ENCODE measurements at places on chromosomes 16 and 17. TPM values are rescaled to one million over a fixed set of nuclear protein-coding genes. Genes with fewer than 3 reads are reported as not detected.

LRRC75A gene
- 3.8 TPM for total RNA-seq

DNA sequence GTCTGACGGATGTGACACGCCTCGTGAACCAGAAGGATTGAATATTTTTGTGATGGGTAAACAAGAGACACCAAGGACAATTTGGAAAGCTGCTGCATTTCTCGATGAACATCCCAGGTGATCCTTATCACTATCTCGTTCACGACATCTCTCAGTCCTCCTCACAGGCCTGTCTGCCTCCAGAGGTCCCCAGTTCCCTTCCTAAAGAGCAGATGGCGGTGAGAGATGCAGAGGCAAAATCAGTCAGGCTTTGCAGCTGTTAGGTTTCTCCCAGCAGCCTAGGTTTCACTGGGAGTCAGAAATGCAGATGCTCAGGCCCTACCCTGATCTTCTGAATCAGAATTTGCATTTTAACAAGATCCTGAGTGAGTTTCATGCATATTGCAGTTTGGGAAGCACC is 23.6 kb downstream of the SCPEP1 start:
- no peak overlapping the region for H3K27ac ChIP-seq
- DNase-seq = no peak
- no peak overlapping the region for H3K4me3 ChIP-seq

TIGD7 gene
- total RNA-seq = 4.9 TPM

GRCh38 chr17:56909742-56910508 is 3.9 kb downstream of the TRIM25 start:
- peak overlapping the region; percentile 41 for H3K27ac ChIP-seq
- no peak for DNase-seq
- H3K27me3 ChIP-seq = no peaks in the 10 kb centered on the region
- no peaks in the 10 kb centered on the region for H3K36me3 ChIP-seq
- peaks cover 36% of the 10 kb centered on the region for H3K4me1 ChIP-seq
- no peak overlapping the region for H3K4me3 ChIP-seq

ANKRD40 gene
- total RNA-seq = 34.2 TPM

- no peak overlapping the region for H3K4me3 ChIP-seq
- no peak overlapping the region for H3K27ac ChIP-seq
- no peak for DNase-seq
- H3K36me3 ChIP-seq = peaks cover 79% of the 10 kb centered on the region
- no peaks in the 10 kb centered on the region for H3K4me1 ChIP-seq
These were observed 24.8 kb downstream of the GINS2 start for GRCh38 chr16:85663891-85664321.

DNA sequence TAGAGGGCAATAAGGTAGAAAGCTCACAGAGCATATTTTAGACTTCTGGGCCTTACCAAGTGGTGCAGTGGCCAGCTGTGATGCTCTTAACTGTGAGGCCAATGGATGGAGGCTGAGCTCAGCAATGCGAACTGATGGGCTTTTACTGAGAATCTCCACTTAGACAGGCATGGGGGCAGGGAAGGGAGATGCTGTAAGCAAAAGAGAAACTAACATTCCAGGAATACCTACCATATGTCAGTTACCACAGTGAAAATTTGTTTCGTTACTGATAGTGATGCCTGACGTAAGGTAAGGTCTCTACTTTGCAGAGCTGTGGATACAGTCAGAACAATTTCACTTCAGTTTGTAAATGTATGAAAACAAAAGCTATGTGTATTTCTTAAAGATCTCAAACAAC is 250.6 kb upstream of the ZFHX3 start:
- H3K4me3 ChIP-seq = no peak overlapping the region
- H3K4me1 ChIP-seq = no peaks in the 10 kb centered on the region
- no peaks in the 10 kb centered on the region for H3K27me3 ChIP-seq
- no peak for DNase-seq
- no peak overlapping the region for H3K27ac ChIP-seq

GRCh38 chr17:44961921-44962350 is 6.2 kb downstream of the C1QL1 start:
- H3K4me3 ChIP-seq = no peak overlapping the region
- no peak for DNase-seq
- peaks cover 17% of the 10 kb centered on the region for H3K27me3 ChIP-seq
- no peak overlapping the region for H3K27ac ChIP-seq
- no peaks in the 10 kb centered on the region for H3K36me3 ChIP-seq

DNA sequence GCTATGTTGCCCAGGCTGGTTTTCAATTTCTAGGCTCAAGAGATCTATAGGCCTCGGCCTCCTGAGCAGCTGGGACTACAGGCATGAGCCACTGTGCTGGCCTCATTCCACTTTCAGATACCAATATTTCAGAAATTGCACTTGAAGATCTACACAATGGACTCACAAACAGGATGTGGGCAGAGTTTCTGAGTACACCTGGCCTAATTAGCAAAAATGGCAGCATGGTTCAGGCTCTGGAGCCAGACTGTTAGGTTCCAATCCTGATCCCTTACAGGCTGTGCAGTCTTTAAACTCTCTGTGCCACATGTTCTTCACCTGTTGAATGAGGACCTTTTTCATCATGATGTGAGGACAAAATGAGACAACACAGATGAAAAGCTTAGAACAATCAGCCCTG is 32.2 kb downstream of the RNF157 start:
- peaks cover 27% of the 10 kb centered on the region for H3K4me1 ChIP-seq
- H3K27me3 ChIP-seq = no peaks in the 10 kb centered on the region

SLC26A11 gene
- 63.0 TPM for total RNA-seq

METTL9 gene
- 128 TPM for total RNA-seq

DNA sequence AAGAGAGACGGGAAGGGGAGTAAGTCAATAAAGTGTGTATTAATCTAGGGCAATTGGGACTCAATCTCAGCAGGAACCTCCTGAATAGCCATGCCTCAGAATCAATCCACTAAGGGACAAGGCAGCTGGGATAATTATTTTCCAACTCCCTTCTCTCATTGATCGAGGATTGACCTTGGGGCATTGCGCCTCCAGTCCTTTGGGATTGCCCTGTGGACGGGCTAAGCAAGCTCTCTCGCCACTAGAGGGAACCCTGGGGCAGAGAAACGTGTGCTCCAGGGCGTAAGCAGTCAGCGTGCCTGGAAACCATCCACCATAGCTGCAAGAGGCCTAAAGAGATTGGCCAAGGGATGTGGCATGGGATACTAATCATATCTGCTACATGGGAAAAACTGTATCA is 53.9 kb upstream of the ERCC4 start:
- H3K4me3 ChIP-seq = no peak overlapping the region
- no peaks in the 10 kb centered on the region for H3K36me3 ChIP-seq
- no peaks in the 10 kb centered on the region for H3K4me1 ChIP-seq
- peak; percentile 7 for DNase-seq
- no peaks in the 10 kb centered on the region for H3K27me3 ChIP-seq

DNA sequence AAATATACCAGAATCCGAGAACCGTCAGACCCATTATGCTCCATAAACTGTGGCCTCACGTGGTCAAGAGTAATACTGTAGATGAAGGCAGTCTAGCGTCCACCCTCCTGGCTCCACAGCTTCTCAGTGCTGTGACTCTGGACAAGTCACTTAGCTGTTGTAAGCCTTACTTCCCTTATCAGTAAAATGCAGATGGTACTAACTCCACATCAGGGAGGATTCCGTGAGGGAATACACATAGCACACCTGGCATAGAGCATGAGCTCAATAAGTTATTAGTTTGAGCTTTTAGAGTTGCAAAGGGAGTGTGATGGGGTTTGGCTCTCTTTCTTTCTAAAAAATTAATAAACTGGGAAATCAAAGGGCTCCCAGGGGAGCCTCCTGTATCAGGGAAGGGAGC is 49.9 kb downstream of the CDYL2 start:
- H3K36me3 ChIP-seq = no peaks in the 10 kb centered on the region
- no peaks in the 10 kb centered on the region for H3K4me1 ChIP-seq
- H3K27ac ChIP-seq = no peak overlapping the region
- DNase-seq = no peak
- no peak overlapping the region for H3K4me3 ChIP-seq

SHBG gene
- total RNA-seq = not detected

GRCh38 chr16:4183237-4184037 is 58.4 kb downstream of the SRL start:
- peak; percentile 65 for DNase-seq
- peak overlapping the region; percentile 65 for H3K4me3 ChIP-seq
- no peaks in the 10 kb centered on the region for H3K27me3 ChIP-seq
- peak overlapping the region; percentile 62 for H3K27ac ChIP-seq
- H3K36me3 ChIP-seq = no peaks in the 10 kb centered on the region

C16orf92 gene
- total RNA-seq = not detected

KRT33B gene
- total RNA-seq = not detected

DNA sequence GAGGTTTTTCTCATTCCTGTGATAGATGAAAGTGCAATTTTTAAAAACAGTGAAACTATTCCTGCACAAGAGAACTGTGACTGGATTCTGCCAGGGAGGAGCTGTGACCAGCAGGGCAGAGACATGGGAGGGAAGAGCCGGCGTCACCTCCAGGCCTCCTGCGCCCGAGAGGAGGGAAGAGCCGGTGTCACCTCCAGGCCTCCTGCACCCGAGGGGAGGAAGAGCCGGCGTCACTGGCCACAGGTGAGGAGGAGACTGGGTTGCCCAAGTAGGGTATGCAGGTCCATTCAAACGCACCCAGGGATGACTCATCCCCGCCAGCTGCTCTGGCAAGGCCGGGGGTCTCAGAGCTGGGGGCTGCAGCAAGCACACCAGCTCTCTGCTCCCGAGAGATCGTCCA is 56.7 kb downstream of the METRNL start:
- no peak for DNase-seq
- no peak overlapping the region for H3K4me3 ChIP-seq
- H3K27me3 ChIP-seq = no peaks in the 10 kb centered on the region
- no peaks in the 10 kb centered on the region for H3K36me3 ChIP-seq
- no peak overlapping the region for H3K27ac ChIP-seq

DNA sequence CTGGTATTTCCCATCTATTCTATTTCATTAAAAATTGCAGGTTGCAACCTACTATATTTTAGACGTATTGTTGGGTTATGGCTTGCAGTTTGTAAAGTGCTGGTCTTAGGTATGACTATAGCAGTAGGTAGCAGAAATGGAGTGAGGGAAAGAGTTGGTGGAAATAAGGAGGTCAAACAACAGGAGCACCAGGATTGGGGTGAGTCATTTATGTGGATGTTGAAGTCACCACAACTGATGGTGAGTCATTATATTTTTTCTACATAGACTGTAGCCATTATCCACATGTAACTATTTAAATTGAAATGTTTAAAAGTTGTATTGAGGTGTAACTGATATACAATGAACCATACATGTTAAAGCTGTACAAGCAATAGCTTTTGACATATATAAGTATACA is 25.0 kb upstream of the HS3ST3A1 start:
- DNase-seq = no peak
- no peaks in the 10 kb centered on the region for H3K27me3 ChIP-seq
- H3K27ac ChIP-seq = no peak overlapping the region
- no peaks in the 10 kb centered on the region for H3K36me3 ChIP-seq
- H3K4me1 ChIP-seq = no peaks in the 10 kb centered on the region
- no peak overlapping the region for H3K4me3 ChIP-seq

TP53TG3 gene
- not detected for total RNA-seq

DNA sequence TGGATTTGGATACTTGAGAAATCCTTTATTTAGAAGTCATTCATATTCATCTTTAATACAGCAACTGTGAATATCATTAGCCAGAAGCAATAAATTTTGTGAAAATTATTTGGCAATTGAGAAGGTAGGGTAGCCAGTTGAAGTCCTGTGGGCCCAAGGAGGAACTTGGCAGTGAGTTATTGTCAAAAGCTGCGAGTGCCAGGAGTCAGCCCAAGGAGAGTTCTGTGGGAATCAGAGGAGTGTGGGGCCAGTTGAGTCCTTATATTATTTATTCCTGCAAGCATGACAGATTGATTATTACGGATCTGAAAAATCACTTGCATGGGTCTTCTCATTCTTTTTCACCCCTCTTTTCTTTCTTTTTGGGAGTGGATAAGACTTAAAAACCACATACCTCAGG is 38.3 kb downstream of the PRKCA start:
- DNase-seq = no peak
- H3K27me3 ChIP-seq = no peaks in the 10 kb centered on the region
- H3K27ac ChIP-seq = no peak overlapping the region
- H3K4me1 ChIP-seq = peaks cover 78% of the 10 kb centered on the region
- H3K36me3 ChIP-seq = no peaks in the 10 kb centered on the region

AATF gene
- total RNA-seq = 70.8 TPM

DNA sequence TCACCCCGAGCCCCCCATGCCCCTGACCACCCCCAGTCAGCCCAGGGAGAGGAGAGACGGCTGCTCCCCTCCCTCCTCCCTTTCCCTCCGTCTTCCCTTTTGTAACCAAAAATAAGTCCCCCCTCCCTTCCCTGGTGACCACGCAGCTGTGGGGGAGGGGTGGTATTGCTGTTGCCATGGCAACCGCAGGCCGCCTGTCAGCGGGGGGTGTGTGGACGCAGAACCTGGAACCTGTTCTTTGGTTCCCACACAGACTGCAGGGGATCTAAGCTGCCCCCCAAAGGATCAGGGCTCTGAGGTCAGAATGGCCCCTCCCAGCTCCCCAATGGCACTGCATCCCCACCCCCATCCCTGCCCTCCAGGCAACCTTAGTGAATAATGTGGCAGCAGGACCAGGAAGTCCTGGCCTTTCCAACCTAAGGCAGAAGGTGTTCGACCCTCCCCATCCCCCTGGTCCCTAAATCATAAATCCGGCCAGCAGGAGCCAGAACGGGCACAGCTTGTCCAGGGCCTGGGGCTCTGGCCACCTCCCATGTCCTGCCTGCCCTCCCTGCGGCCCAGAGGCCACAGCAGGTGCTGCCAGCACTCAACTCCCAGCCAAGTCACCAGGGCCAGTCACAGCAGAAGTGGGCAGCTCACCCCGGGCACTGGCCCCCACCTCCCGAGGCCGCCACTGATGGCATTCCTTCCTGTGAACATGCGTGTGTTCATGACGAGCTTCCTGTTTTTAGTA is 12.0 kb downstream of the CA4 start:
- DNase-seq = no peak
- no peaks in the 10 kb centered on the region for H3K36me3 ChIP-seq
- H3K4me3 ChIP-seq = no peak overlapping the region
- H3K4me1 ChIP-seq = no peaks in the 10 kb centered on the region
- no peak overlapping the region for H3K27ac ChIP-seq

ERAL1 gene
- total RNA-seq = 50.0 TPM

- H3K27ac ChIP-seq = no peak overlapping the region
- DNase-seq = no peak
- no peak overlapping the region for H3K4me3 ChIP-seq
These were observed 279.0 kb downstream of the SOX9 start for GRCh38 chr17:72399608-72400487.

DNA sequence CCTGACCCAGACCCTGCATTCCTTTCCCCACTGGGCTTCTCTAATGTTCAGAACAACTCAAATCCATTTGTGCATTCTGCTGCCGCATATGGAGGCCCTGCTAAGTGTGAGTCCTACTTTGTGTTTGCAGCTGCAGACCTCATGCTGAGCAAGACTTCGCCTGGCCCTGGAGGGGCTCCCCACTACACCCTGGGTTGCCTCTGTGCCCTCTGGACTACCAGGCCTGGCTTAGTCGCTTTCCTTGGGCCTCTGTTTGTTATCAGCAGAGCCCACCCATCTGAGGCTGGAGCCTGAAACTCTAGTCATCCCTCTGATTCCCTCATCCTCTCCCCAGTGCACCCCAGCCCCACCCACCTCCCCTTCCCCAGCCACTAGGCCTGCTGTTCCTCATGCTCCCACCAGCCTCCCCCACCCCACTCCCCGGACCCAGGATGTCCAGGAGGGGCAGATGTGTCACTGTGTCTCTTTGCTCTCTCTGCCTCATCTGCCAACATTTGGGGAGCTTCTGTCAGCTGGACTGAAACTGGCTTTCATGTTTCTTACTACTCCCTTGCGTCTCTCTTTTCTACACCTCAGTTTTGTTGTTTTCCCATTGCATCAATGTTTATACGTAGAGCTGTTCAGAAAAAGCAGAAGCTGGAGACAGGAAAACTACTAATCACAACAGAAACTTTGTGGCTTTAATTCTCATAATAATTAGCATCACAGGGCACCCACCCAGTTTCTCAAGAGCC is 17.9 kb upstream of the CD300E start:
- DNase-seq = no peak
- no peaks in the 10 kb centered on the region for H3K36me3 ChIP-seq
- H3K27me3 ChIP-seq = no peaks in the 10 kb centered on the region
- H3K4me3 ChIP-seq = no peak overlapping the region

Measured in naive thymus-derived CD4-positive, alpha-beta T cell (primary cell).